ENCODE measurements at places on chromosomes 12 and 14. TPM values are rescaled to one million over a fixed set of nuclear protein-coding genes. Genes with fewer than 3 reads are reported as not detected.

KLRB1 gene
- not detected for polyA plus RNA-seq

ACOT4 gene
- polyA plus RNA-seq: 0.61 TPM

PLBD1 gene
- 9.0 TPM for polyA plus RNA-seq

OR11H12 gene
- polyA plus RNA-seq: not detected

EIF5 gene
- 441 TPM for polyA plus RNA-seq

TMEM119 gene
- polyA plus RNA-seq: 1.5 TPM

DBX2 gene
- not detected for polyA plus RNA-seq

PHLDA1 gene
- 5.8 TPM for polyA plus RNA-seq

Data from cardiac muscle cell (in vitro differentiated cells and primary cell).